ENCODE measurements at places on chromosomes 4 and X.

DNA sequence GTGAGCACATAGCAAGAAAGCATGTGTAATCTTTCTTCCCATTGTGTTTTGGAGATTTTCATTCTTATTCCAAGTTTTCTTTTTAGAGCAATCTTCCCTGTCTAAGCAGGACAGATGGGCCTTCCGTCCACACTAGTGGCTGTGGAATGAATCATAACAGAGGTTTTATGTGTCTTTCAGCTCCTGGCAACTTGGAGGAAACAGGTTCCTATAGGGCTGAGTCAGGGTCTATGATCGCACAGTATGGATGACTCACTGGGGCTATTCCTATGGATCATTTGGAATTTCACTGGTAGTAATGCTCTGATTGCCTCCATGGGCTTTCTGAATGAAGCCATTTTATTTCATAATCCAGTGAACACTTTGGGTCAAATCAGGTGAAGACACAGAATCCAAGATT is 51.8 kb upstream of the CBLL2 start:
- no peak for DNase-seq

DNA sequence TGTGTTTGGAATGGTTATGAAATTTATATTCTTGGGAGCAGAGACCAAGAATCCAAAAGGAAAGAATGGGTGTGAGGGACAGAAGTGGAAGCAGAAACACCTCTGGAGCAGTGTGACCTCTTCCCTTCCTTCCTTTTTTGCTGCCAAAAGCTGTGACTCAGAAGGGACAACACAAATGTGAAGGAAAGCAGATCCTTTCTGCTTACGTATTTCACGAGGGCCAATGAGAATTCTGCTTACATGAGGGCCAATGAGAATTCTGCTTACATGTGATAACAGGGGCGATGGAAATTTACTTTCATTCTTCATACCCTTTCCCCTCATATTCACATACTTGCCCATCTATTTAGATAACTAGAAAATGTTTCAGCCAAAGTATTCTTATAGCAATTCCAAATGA is 404.6 kb downstream of the PRDM5 start:
- DNase-seq, result no peak

- DNase-seq, result no peak
Measured at GRCh38 chr4:3768842-3769641, 2.9 kb downstream of the ADRA2C start.

- no peak for DNase-seq
Measured at GRCh38 chrX:2554891-2555290, 54.1 kb upstream of the DHRSX start.
